Naive thymus-derived CD4-positive, alpha-beta T cell (primary cell): ENCODE measurements at places on chromosomes 3 and 15. TPM values are rescaled to one million over a fixed set of nuclear protein-coding genes. Genes with fewer than 3 reads are reported as not detected.

- no peaks in the 10 kb centered on the region for H3K36me3 ChIP-seq
- H3K4me3 ChIP-seq: peak overlapping the region; percentile 85
- peak overlapping the region; percentile 94 for H3K27ac ChIP-seq
- peaks cover 11% of the 10 kb centered on the region for H3K4me1 ChIP-seq
- H3K27me3 ChIP-seq: no peaks in the 10 kb centered on the region
These were observed 731 bp downstream of the FYTTD1 start for GRCh38 chr3:197750396-197750831.

DNA sequence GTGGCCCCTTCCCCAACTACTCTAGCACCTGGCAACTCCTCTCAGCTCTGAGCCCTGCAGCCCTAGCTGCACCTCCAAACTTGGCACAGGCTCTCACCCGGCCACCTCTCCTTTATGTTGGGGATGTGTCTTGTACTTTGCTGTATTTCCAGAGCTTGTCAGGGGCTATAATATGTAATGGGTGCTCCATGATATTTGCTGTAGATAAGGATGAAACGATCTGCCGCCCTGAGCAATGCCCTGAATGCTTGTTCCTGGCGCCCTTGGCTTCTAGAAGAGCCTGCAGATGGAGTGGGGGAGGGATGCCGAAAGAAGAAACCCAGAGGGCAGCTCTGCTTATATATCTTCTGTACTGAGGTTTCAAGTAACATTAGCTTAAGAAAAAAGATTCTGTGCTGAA is 35.9 kb upstream of the ZBTB38 start:
- H3K36me3 ChIP-seq: no peaks in the 10 kb centered on the region

DNA sequence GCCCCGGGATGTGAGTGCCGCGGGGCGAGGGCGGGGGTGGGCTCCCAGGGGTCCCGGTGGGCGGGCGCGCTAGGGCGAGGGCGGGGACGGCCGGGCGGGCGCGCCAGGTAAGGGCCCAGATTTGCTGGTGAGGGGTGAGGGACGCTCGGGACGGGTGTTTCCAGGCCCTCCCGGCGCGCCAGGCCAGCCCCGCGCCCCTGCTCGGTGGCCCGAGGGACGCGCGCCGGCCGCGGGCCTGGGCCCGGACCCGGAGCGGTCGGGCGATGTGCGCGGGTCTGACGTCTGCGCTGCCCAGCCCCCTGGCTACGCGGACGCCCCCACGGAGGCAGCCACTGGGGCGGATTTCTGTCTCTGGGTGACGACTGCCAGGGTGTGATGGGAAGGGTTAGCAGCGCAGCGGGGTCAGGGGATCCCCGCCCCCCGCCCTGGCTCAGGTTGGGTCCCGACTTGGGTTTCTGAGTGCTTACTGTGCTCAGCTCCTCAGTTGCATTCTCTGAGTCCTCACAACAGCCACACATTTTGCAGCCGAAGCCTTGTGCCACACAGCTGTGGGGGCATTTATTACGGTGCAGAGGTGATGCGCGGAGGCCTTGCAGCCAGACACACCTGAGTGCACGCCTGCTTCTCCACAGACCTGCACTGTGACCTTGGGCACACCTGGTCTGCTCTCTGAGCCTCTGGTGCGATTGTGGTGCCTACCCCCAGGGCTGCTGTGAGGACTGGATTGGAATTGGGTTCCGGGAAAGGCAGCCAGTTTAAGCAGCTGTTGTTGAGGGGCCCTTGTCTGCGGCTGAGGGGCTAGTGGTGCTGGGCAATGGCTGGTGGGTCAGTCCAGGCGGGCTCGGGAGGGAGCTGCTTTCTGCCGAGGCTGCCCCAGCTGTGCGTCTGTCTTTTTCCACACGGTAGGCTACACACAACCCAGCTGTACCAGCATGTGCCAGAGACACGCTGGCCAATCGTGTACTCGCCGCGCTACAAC is 523 bp downstream of the HDAC11 start:
- no peak for DNase-seq
- H3K4me1 ChIP-seq: peaks cover 15% of the 10 kb centered on the region
- H3K27me3 ChIP-seq: no peaks in the 10 kb centered on the region
- no peaks in the 10 kb centered on the region for H3K36me3 ChIP-seq
- peak overlapping the region; percentile 97 for H3K4me3 ChIP-seq
- peak overlapping the region; percentile 98 for H3K27ac ChIP-seq

DNA sequence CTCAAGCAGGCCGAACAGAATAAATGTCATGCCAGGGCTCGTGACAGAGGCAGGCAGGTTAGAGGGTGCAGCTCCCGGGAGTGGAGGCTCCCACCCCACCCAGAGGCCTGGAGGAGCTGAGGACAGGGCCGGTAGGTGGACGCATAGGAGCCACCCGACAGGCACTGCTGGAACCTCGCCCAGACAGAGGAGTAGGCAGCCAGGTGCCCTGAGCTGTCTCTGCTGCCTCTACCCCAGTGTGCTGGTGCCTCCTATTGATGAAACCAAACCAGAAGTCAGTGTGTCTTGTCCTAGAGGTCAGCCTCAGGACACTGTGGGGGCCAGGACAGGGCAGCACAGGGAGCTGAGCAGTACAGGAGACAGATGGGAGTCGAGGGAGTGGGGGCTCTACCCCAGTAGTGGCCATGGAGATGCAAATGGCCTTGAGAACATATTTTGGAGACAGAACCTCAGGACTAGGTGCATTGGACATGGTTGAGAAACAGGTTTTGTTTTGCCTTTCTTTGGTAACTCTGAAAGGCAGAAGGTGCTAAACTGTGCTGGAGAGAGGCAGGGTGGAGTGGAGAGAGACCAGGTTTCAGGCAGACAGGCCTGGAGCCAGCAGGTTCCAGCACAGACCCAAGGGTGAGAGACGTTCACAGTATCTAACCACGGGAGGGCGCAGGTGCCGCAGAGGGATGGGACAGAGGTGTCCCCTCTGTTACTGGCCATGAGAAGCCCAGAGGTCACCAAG is 15.4 kb upstream of the KLF15 start:
- H3K4me1 ChIP-seq: no peaks in the 10 kb centered on the region
- H3K27me3 ChIP-seq: no peaks in the 10 kb centered on the region
- no peak overlapping the region for H3K27ac ChIP-seq
- H3K36me3 ChIP-seq: no peaks in the 10 kb centered on the region

GRCh38 chr15:57152666-57153539 is 223.4 kb upstream of the CGNL1 start:
- H3K4me1 ChIP-seq: no peaks in the 10 kb centered on the region
- no peak for DNase-seq
- H3K27me3 ChIP-seq: no peaks in the 10 kb centered on the region
- no peak overlapping the region for H3K4me3 ChIP-seq
- peaks cover 5% of the 10 kb centered on the region for H3K36me3 ChIP-seq

DNA sequence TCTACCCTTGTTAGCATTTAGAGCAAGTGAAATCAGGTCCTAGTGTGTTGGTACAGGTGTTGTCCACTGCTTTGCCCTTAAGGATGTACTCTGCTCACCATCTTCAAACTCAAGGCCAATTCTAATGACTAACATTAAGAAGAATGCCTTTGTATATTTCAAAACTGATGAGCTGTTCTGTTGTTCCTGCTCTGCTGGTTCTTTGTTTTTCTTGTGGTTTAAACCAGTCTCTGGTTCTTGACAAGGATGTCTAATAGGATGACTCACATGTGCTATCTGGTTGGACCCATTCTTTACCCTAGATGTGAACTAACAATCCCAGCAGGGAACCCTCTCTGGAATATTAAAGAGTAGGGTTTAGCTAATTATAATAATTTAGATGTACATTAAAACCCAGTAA is 17.3 kb downstream of the ABHD5 start:
- H3K36me3 ChIP-seq: no peaks in the 10 kb centered on the region
- H3K4me3 ChIP-seq: no peak overlapping the region
- no peaks in the 10 kb centered on the region for H3K4me1 ChIP-seq
- H3K27ac ChIP-seq: no peak overlapping the region

Gene ANKRD63
- total RNA-seq: not detected
